ENCODE measurements at places on chromosomes 5 and 9. TPM values are rescaled to one million over a fixed set of nuclear protein-coding genes. Genes with fewer than 3 reads are reported as not detected.

- DNase-seq = no peak
Observed at GRCh38 chr5:169651526-169651925, 14.5 kb downstream of the DOCK2 start.

The SURF2 gene
- total RNA-seq = 16.1 TPM

- peak; percentile 21 for DNase-seq
Observed at GRCh38 chr5:171580502-171581265, 161.2 kb downstream of the FGF18 start.

DNA sequence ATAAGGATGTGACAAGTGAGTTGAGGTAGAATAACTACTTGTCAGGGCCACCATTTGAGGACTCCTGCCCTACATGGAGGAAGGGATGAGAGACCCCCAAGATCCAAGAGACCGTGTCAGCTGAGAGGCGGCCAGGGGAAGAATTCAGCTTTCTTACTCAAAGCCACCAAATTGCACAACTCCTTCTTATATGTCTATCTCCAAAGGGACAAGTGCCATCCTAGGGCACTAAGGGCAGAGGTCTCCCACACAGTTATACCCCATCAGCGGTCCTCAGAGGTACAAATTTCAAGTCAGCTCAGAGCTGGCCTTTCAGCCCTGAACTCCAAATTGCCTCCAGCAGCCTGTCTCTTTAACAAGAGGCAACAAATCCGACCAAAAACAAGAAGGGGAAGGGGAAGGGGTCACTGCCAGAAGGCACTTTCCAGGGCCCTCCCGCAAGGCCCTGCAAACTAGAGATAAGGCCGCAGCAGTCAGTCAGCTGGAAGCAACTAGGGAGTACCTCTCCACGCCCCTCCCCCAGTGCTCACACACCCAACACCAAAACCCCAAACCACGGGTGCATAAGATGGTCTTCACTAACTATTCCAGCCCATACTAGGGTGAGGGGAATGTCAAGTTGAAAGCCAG lies 6.1 kb upstream of the STOML2 start:
- no peak for DNase-seq

DNA sequence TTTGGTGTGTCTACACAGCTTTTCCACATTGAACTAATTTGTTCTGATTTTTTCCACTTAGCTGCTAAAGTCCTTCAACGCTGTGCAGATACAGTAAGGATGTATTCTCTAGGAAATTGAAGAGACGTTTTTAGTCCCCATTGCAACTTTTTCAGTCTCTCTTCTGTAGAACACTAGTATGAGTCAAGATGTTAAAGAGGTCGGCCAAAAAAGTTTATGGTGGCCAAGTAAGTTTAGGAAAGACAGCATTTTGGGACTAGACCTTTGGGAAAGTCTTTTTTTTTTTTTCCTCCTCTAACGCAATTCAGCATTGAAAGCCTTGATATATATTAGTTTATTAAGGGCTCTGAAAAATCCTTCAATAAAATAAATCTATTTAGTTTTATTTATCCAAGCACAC lies 243.5 kb upstream of the FBXL7 start:
- DNase-seq = no peak

The CDH12 gene
- total RNA-seq = not detected
